Fibroblast of upper back skin (primary cell): ENCODE measurements at places on chromosomes 1 and 21.

DNA sequence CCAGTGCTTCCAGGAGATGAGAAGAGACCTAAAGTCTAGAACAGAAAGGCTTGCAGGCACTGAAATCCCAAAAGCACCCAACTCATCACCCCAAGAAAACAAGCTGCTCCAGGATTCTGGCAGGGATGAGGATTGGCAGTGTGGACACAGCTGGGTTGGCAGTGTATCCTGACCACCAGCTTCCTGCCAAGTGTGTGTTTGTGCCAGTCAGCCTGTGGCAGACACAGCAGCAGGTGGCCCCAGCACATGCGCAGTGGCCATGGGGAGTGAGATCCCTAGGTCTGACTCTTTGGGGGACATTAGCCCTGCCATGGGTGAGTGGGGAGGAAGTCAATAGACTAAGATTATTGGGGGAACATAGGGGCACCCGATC, 8.7 kb upstream of the SNAPIN start:
- no peak for DNase-seq

DNA sequence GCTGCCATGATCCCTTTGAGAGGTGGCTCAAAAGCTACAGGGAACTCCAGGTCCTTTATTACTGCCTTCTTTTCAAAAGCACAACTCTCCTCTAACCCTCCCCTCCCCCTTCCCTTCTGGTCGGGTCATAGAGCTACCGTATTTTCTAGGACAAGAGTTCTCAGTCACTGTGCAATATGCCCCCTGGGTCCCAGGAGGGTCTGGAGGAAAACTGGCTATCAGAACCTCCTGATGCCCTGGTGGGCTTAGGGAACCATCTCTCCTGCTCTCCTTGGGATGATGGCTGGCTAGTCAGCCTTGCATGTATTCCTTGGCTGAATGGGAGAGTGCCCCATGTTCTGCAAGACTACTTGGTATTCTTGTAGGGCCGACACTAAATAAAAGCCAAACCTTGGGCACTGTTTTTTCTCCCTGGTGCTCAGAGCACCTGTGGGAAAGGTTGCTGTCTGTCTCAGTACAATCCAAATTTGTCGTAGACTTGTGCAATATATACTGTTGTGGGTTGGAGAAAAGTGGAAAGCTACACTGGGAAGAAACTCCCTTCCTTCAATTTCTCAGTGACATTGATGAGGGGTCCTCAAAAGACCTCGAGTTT, 3.1 kb downstream of the BTG2 start:
- no peak for DNase-seq

DNA sequence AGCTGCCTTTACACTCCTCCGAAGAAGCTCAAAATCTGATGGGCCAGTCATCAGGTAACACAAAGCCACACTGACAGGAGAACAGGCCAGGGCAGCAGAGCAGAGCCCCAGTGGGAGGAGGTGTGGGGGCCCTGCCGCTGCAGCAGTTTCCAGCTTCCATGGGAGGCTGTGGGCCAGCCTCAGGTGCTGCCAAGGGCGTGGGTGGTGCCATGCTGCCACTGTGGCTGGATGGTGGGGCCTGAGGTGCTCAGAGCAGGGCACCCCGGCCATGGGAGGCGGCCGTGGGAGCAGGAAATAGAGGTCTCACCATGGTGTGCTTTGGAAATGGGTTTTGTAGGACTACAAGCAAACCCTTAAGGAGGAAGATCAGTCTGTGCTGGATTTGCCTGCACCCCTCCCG, 50.8 kb upstream of the COL6A1 start:
- no peak for DNase-seq

DNA sequence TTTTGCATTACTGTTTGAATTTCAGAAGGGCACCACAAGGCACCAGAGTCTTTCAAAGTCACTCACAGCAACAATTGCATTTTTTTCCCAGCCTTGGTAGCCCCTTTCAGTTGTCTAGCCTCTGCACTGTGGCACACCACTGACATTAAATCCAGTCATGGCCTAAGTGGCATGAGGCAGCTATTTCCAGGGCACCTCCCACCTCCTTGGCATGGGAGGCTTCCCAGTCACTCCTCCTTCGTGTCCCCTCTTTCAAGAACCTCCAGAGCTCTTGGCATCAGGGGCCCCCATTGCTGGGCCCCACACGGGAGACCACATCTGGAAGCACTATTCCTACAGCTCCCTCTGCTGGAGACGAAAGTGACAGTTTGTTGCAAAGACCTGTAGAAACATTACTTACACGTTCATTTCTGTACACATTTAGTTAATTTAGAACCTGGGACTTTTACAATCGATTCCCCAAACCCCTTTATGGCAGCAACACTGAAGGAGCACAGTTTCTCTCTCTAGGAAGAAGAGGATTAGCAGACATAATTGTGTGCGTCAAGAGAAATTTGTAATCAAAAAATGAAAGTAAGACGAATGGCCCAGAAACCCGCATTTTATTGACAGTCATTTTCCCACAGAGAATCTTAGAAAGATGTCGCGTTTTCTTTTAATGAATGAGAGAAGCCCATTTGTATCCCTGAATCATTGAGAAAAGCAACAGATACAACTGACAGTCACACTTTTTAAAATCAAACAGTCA, 5.7 kb upstream of the CHD5 start:
- DNase-seq: peak; percentile 36

GRCh38 chr1:25045480-25046193, 115.6 kb upstream of the RUNX3 start:
- no peak for DNase-seq

DNA sequence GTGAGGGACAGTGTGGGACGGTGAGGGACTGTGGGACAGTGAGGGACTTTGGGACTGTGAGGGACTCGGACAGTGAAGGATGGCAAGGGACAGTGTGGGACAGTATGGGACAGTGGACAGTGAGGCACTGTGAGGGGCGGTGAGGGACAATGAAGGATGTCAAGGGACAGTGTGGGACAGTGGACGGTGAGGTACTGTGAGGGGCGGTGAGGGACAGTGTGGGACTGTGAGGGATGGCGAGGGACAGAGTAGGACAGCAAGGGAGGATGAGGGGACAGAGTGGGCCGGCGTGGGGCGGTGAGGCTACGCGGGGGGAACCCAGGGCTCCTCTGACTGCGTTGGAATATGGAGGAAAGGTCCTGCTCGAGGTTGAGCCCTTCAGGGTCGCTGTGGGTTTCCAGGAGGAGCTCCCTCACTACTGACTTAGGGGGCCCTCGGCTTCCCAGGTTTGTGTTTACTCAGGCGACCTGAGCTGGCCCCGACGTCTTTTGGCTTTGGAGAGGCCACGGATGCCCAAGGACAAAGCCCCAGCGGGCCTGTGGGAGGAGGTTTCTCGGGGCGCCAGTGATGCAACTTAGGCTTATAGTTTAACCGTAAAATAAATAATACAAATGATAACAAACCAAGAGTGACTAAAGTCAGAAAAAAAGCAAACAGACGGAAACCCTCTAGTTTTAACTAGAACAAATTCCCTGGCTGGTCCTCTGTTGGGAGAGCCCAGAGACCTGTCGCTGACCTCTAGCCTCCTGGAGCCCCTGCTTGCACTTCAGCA, 1.1 kb upstream of the ERRFI1 start:
- DNase-seq: no peak

- DNase-seq: no peak
These were observed 310.2 kb downstream of the MRPL39 start for GRCh38 chr21:25297117-25297516.
